Activated CD8-positive, alpha-beta memory T cell treated with anti-CD3 and anti-CD28 coated beads for 4 hours (primary cell): ENCODE measurements at places on chromosomes 3 and 15.

GRCh38 chr15:67548236-67548852 is 5.8 kb downstream of the MAP2K5 start:
- no peak for DNase-seq

- DNase-seq = no peak
These were observed 58.8 kb downstream of the AMOTL2 start for GRCh38 chr3:134315286-134316106.

DNA sequence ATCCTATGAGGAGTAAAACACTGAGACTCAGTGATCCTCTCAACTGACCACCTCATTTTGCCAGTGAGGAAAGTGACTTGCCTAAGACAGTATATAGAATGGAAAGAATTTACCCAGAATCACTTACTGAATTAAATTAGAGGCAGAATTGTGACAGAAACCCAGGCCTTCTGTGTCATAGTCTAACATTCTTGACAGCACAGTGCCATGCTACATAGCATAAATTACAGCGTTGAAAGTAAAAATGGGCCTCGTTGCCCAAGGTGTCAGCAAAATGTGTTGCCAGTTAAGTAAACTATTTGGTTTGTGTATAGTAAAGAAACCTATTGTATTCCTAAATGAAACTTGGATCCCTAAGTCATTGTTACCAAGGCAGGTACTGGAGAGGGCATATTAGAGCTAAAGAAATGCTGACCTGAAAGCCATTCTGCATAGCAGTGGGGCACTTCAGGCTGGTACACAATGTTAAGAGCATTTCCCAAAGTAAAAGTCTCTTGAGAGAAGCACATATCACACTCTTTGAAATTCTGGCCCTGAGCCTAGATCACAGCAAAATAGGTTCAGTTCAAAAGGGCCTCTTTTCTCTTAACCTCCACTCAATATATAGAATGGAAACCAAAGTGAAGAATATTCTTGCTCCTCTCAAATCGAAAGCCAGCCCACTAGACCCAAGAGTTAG is 53.8 kb downstream of the HMG20A start:
- DNase-seq = no peak

DNA sequence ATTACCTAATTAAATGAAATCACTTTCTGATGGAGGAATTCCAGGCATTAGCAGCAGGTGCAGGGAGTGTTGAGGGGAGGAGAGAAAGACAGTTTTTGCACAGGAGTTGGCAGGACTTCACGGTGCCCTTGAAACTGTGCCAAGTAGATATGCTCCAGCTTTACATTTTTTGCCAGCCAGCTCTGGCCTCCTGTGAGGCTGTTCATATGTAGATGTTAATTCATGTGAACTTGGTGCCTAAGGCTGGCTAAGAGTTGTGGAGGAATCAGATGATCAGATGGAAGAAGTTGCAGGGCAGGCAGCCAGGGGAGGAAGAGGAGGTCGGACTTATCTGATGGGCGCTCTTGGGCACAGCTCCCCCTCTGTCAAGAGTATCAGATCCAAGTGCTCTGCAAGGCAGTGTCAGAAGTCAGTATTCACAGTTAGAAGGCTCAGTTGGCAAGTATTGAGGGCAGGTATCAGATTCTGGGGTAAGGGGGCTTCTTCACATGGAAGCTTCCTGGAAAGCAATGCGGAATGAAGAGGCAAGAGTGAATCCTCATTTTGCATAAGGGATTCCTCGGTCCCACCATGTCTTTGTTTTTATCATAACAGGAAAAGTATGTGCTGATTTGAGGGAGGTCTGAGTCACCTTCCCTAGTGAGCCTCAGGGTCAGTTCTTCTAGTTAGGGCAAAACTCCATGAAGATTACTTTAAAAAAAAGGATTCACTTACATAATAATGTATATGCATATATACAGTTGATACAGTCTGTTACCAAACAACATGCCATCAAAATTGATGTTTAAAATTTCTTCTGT is 172.6 kb upstream of the UMPS start:
- DNase-seq = no peak

DNA sequence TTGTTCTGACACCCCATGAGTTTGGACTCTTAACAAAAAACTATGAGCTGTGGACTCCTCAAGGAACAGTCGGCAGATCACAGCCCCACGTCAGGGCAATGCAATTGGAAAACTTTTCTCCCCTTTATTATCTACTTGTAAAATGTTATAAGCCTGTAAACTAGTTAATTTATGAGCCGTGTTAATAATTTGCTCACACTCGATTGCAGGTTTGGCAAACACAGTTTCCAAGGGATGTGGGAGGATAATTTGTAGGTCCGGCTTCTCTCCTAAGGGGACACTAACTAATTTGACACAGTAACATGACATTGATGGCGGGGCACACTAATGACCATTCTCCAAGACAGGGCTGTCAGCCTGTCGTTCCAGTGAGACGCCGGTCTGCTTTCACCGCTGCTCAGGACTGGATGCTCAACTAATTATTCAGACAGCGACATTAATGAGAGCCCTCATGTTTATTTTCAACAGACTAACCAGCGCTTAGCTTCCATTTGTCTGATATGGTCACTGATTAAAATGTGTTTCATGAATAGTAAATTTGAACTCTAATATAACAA is 222.1 kb downstream of the FOXP1 start:
- DNase-seq = no peak

GRCh38 chr3:32336113-32336498 is 55.5 kb upstream of the CMTM7 start:
- DNase-seq = no peak

GRCh38 chr3:24316887-24317383 is 177.7 kb downstream of the THRB start:
- DNase-seq = no peak

GRCh38 chr3:16298891-16299290 is 33.9 kb downstream of the OXNAD1 start:
- no peak for DNase-seq

DNA sequence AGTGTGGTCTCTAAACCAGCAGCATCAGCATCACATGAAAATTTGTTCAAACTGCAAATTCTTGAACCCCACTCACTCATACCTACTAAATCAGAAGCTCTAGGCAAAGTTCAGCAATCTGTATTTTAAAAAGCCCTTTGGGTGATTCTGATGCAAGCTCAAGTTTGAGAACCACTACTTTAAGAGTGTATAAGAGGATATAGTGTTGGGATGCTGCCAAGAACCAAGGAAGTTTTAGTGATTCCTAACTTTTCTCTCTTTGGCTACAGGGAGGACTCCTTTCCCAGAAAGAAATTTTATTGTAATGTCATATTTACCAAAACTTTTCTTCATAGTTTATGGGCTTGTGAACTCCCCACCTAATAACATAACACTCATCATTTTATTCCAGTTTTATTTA is 422.2 kb downstream of the TBC1D5 start:
- no peak for DNase-seq

DNA sequence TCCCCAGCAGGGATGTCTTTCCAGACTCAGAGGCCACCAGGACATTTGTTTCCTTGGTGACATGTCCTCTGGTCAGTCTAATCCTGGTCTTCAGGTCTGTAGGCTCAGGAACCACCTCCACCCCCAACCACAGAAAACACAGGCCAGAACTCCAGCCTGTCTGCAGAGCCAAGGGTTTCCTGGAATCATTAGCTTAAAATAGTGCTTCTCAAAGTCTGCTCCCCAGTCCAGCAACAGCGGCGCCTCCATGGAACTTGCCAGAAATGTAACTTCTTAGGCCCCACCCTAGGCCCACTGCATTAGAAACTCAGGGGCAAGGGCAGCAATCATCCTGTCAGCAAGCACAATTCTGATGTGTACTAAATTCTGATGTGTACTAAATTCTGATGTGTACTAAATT is 20.0 kb downstream of the SLC28A1 start:
- DNase-seq = no peak

GRCh38 chr3:150097588-150097890 is 126.8 kb upstream of the PFN2 start:
- no peak for DNase-seq

DNA sequence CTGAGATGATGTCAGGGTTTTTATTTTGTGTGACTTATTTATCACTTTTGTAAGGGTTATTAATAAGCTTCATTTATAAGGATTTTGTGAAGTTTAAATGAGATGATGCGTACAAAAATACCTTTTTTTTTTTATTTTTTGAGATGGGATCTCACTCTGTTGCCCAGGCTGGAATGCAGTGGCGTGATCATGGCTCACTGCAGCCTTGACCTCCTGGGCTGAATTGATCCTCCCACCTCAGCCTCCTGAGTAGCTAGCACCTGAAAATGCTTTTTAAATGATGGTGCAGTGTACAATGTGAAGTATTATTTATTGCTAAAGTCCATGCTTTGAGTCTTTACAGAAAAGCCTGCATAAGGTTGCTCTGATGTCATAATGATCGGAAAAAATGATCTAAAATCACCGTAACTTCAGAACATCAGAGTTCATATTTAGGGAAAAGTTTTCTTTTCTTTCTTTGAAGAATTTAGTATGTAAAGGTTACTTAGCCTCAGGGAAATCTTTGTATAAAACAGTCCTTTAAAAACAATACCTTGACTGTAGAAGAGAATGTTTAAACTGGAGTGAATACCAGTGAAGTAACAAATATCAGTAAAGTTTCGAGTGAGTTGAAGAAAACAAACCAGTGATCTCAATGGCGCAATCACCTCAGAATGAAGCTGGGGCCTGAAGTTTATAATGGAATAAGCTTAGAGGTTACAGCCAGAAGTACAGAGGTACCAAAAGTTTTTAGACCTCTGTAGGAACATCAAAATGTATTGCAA is 29.7 kb downstream of the TCF12 start:
- DNase-seq = no peak

GRCh38 chr15:52349052-52349700 is 53.6 kb upstream of the MYO5C start:
- DNase-seq = no peak

- no peak for DNase-seq
These were observed 3.7 kb downstream of the TCAIM start for GRCh38 chr3:44342176-44342790.

DNA sequence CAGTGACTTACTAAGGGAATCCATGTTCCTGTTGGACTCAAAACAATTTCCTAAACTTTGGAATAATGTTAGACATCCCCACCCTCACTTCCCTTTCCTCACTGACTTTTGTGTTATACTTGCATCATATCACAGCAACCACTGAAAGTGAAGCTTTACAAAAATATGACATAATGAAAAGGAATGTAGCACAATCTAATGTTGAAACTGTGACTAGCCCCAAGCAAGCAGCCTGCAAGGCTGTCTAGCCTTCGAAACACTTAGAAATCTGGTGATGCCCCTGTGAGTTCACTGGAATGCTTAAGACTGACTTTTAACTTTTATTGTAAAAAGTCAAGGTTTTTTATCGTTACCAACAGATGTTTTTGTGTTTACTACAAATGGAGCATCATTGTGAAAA is 203.7 kb upstream of the ZNF385D start:
- DNase-seq = no peak

DNA sequence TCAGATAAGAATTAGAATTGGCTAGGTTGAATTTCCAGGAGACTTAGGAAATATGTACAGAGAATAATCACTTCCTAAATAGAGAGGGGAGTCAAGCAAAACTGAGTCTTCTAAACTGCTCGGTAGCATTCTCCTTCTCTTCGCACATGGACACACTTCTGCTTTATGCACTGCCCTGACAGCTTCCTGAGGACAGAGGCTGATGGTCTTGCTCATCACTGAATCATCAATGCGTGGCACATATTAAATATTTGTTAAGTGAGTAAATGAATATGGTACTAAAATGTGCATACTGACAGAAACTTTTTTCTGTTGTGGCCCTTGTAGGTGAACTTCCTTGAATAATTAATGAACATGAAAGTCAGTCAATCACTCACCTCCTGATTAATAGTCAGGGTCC is 315.5 kb downstream of the FHIT start:
- DNase-seq = no peak

DNA sequence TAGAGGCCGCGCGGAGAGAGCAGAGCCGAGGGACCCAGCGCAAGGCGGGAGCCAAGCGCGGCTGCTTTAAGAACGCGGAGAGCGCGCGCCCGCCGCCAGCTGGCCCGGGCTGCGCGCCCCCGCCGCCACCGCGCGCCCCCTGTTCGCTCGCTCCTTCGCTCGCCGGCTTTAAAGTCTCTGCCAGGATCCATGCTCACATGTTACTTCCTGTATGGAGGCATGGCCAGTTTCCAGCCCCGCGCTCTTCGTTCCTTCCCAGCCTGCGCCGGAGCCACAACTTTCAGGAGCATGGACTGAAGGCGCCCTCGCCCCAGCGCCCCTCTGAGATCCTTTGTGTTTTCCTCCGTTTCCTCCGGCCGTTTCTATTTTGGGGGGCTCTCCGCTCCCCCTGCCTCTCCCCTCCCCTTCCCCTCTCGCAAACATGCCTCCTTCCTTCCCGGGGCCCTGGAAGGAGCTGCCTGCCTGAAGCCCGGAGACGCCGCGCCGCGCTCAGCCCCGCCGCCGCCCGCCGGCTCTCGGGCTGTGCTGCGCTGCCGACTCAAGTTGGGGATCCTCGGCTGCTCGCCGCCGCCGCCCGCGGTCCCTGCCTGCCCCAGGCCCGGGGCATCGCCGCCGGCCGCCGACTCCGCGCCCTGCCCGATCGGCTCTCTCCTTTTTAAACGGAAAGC is at the start of gene PTPRG:
Gene PTPRG (plus strand): TSS at position 198 of the 668 bp plus-strand sequence. CDS start 717 bp downstream, outside the sequence.
- no peak for DNase-seq

- no peak for DNase-seq
These were observed 249.4 kb upstream of the KCNH8 start for GRCh38 chr3:18898911-18899310.

DNA sequence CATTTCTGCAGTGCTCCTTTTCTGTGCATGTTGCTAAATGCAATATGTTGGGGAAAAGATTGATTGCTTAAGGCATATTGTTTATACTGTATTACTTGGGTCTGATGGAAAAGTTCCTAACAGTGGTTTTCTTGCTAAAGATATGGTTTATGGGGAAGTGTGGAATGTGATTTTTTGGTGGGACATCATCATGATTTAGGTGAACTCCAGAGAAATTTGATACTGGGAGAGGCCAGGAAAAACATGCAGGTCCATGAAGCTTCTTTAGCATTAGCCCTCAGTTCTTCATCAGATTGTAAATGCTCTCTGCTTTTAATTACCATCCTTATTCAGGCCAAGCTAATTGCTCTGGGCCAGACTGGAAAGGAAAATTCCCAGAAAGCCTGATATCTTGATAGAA is 147.5 kb downstream of the LRTM1 start:
- no peak for DNase-seq

GRCh38 chr3:10888518-10889090 is 72.6 kb downstream of the SLC6A11 start:
- no peak for DNase-seq

GRCh38 chr3:33786565-33787327 is 11.7 kb upstream of the PDCD6IP start:
- no peak for DNase-seq

- no peak for DNase-seq
These were observed 189.3 kb downstream of the NFKBIZ start for GRCh38 chr3:102038477-102039142.
